Activated naive CD4-positive, alpha-beta T cell treated with anti-CD3 and anti-CD28 coated beads for 36 hours (primary cell): ENCODE measurements at places on chromosomes 12 and 14.
A peak's percentile ranks its signal among the peaks of the same experiment; 100 is the strongest.

GRCh38 chr14:104478656-104479055, 100.9 kb upstream of the C14orf180 start:
- DNase-seq, result no peak

- no peak for DNase-seq
Measured at GRCh38 chr14:71415404-71415690, 508.1 kb downstream of the PCNX1 start.

- no peak for DNase-seq
Measured at GRCh38 chr14:20347747-20348146, 4.3 kb downstream of the PARP2 start.

DNA sequence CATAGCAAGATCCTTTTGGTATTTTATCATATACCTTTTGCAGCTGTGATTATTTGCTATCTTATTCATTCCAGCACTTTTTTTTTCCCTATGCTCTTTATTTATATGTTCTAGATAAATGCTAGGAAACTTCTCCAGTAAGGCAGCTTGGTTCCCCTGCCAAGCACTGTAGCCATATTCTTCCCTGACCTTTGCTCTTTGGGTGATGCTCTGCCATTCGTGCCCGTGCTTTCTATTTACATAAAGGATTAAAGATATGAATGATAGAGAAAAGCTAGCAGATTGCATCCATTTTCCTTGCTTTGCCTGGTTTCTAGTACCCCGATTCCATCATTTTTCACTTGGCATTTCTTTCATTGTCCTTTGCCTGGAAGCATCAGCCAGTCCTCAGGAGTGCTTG, 42.2 kb downstream of the FNTB start:
- DNase-seq, result no peak

GRCh38 chr12:389142-390096, at the start of gene KDM5A:
TSS of gene KDM5A (minus strand) at chr12:389320. CDS start at chr12:389091, 229 bp downstream.
- DNase-seq, result peak; percentile 94

GRCh38 chr12:125487336-125487735, 422.1 kb downstream of the AACS start:
- no peak for DNase-seq

GRCh38 chr14:99872786-99873440, 79.7 kb downstream of the EML1 start:
- DNase-seq, result no peak

DNA sequence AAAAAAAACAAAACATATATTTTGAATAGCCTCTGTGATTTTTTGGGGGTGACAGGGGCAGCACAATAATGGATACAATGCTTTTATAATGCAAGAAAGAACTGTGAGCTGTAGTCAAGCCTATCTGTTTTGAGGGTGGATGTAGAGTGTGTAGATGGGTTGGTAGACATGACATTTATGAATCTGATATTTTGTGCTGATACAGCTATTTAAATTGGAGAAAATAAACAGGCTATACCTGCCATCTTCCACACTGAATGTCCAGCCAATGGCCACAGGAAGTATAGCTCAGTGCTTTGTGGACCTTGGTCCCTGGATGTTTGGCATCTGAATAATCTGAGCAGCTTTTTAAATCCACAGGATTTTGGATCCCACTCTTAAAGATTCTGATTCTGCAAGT, 175.0 kb downstream of the NEDD1 start:
- DNase-seq, result no peak

DNA sequence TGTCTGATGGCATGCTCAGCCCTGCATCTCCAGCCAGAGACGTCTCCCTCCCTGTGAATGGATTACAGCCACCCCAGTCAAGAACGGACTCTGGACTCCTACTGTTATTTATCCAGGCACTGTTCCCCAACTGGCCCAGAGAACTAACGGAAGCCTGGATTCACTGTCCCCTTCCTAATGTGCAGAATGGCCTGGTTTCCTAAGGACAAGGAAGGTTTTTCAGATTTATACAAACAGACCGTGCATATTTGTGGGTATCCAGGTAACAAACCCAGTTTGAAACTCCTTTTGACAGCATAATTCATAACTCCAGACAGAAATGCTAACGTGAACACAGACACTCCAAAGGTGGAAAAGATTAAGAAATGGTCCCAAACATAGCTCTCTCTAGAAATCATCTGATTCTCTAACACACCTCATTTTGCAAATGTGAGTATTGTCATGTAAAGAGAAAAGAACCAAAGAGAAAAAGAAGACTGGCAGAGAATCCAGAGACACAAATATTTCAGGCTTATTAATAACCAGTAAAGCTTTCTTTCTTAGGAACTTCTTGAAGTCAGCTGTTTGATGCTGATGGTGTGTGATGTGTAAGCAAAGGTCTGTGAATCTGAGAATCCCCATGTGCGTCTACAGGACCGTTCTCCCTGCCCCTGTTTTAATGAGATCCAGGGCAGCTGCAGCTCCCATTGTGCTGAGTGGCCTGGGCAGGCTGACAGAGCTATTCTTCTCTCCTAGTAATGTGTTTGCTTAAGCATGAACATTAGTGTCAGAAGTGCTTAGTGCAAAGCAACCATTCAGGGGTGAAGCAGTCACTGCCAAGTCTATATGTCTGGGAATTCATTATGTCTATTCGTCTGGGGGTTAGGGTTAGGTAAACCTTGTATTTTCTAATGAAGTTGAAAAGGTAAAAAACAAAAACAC, 86.8 kb upstream of the HIF1A start:
- DNase-seq, result no peak

- DNase-seq, result peak; percentile 52
Measured at GRCh38 chr12:123900871-123901376, 71.7 kb downstream of the CCDC92 start.

DNA sequence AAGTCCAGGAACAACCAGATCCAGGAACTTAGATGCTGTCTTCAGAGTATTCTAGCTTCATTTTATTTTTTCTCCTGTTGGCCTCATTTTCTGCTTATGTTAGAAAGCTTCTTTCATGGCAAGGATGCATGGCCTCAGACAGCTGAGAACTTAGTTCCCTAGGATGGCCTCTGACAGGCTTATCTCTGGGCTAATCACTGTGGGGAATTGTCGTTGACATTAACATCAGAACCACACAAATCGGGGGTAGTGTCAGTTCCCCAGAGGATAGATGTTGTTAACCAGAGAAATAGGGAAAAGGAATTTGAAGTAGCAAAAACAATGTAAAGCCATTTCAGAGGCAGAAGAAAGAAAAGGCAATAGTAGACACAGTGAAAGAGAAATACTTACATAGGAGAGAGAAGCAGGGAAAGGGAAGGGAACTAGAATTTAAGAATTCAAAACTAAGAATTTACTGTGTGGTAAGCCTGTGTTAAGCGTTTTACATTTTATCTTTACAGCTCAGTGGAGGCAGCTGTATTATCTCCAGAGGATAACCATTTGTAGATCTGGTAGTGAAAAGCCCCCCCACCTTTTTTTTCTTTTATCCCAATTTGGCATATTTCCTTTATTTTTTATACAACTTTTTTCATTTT, 21.8 kb downstream of the FUT8 start:
- DNase-seq, result no peak

- DNase-seq, result no peak
Measured at GRCh38 chr14:93772263-93772662, 16.0 kb downstream of the PRIMA1 start.

- DNase-seq, result no peak
Measured at GRCh38 chr12:32205731-32206130, 99.1 kb downstream of the BICD1 start.

DNA sequence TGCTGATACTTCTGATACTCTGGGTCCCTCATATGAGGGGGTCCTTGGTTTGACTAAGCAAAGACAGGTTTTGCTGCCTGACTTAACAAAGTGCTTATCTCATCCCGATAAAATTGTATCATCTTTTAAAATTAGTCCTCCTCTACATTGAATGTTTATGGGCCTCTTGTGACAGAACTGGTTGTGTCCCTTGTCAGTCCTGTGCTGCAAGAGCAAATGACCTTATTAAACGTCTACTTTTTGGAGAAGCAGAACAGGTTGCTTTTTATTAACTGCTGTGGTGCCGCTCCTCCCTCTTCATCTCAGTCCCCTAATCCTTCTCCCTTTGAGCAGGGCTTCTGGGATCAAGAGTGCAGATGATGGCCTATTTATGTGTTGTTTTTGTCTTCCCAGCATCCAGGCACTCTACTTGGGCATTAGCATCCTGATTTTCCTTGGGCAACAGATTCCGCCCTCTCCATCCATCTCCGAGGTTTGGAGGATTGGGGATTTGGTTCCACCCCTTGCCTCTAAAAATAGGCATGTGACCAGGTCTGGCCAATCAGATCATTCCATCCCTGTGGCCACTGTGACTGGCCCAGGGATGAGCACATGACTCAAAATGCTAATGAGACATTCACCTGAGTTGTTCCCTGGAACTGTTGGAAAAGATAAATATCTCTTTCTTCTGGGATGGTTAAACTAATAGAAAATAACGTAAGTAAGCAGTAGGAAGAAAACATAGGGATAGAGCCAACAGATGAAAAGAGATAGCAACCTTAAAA, 2.9 kb upstream of the DENR start:
- no peak for DNase-seq

GRCh38 chr14:93045965-93046704, 69.6 kb downstream of the ITPK1 start:
- DNase-seq, result no peak

GRCh38 chr12:49111206-49111605, 559 bp upstream of the LMBR1L start:
- no peak for DNase-seq

- peak; percentile 33 for DNase-seq
Measured at GRCh38 chr12:108570743-108571608, 8.6 kb downstream of the ISCU start.
